ENCODE measurements at places on chromosomes 16 and 17.

DNA sequence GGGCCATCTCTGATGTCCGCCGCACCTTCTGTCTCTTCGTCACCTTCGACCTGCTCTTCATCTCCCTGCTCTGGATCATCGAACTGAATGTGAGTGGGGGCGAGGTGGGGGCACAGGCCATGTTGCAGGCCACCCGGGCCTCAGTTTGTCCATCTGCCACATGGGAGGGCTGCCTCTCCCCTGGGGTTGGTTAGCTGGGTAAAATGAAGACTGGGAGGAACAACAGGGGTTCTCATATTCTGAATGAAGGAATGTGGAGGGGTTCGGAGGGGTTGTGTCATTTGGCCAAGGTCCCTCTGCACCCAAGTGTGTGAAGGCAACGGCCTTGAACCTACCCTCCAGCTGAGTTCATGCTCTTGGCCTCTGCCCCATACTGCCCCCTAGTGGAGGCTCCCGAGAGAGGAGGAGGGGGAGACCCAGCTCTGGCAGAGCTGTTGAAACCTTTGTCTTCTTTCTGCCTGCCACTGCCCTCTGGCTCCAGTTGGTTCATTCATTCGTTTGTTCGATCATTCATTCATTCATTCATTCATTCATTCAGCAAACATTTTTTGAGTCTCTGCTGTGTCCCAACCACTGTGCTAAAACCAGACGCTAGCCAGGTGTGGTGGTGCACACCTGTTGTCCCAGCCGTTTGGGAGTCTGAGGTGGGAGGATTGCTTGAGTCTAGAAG, 11.4 kb upstream of the TCAP start:
- peak; percentile 86 for DNase-seq

GRCh38 chr16:81401035-81401950, 43.3 kb upstream of the CMIP start:
- no peak for DNase-seq

DNA sequence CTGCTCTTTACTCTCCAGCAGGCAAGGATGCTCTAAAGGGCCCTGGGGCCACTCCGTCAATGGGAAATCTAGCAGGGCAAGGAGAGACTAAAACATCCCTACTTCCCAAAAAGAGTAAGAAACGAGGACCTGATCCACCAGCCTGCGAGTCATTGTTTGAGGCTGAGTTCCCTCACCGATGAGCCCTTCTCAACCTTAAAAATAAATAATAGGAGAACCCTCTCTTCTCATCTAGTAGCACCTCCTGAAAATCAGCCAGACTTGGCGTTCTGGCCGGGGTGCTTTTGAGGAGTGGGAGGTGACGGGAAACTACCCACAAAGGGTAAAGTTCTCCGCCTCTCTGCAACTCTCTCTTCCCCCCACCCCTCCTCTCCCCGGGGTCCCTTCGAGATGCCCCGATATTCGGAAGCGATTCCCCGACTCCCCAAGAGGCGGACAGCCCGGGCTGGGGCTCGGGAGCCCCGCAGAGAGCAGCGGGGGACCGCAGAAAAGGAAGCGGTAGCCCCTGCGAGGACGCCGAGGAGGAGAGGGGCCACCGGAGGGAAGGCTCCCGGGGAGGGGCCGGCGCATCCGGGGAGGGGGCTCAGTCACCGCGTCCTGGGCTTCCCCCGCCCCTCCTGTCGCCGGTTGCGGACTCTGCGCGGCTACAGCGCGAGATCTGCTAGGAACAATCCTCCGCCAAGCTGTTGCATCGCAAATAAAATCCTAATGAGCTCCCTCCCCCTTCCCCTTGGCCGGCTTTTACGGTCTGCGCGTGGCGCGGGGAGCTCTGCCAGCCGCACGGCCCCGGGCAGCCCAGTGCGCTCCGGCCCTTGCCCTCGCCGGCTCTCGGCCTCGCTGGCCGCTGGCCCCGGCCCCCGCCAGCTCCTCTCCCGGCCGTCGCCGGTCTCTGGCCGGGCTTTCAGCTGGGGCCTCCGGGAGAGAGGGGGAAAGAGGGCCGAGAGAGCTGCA, 1.3 kb downstream of the HOXB9 start:
- no peak for DNase-seq

DNA sequence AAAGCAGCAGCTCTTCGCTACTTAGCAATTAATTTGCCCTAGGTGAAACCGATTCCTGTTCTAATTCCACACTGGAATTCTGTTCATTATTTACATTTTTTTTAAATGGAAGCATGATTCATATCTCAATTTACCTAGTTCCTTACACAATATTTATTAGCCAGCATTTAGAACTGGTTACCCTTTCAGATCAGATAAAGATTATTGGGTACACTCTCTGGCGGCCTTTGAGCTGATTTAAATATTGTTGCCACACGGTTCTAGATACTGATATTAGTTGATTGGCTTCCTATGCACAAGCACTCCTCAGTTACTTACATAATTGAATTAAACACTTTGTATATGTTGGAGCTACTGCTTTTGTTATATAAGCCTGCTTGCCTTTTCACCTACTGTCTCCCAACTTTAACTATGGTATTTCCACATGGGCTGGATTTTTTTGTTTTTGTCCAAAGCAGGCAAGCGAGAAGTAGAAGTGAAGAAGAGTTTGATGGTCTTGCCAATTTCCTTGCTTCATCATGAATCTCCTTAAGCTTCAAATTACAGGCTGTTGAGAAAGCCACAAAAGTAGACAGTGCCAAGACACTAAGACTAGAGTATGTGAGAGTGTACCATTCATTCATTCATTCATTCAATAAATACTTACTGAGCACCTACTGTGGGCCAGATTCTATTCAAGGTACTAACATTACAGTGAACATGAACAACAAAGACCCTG, 3.9 kb upstream of the ALDH3A2 start:
- DNase-seq = no peak

DNA sequence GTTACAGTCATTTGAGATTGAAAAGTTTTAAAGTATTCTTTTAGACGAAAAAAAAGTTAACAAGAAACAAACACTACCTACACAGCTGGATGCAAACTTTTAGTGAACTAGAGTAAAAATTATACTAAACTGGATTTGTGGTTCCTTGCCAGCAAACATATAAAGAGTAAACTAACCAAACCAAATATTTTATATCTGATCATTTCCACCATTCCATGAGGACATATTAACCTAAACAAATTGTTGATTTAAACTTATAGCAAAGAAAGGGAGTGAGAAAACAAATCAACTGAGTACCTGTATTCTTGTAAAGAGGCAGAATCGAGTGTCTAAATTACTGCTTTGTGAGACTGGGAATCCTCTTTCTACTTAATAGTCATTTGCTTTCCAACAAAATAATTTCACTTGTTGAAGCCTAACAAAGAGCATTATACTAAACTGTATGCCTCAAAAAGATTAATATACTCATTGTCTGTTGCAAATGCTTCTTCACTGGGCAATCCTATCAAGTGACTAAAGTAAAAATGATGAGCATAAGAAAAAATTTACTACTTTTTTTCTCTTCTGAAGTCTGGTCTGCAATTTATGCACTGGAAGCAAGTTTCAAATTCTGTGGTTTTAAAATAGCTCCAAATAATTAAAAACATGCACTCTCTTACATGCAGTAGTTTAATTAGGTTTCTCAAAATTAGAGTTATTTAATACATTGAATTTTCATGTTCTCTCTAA, 37.5 kb downstream of the AKAP10 start:
- no peak for DNase-seq

- no peak for DNase-seq
Observed at GRCh38 chr16:1890024-1890707, 18.2 kb upstream of the MEIOB start.

- no peak for DNase-seq
Observed at GRCh38 chr17:37789021-37789565, 44.2 kb upstream of the HNF1B start.

DNA sequence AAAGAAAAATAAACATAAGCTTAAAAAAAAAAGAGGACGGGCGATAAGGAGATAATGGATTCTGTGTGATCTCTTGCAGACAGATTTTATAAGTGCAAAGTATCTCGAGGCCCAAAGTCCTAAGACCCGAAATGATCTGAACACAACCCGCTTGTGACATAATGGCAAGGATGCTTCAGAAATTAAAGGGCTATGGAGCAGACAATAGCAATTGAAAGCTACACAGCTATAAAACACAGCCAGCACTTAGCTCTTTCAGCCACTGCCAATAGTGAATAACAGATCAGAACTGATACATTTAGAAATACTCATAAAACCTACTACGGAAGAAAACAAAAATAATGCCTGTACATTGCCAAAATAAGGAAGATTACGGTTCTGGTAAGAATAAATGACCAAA, 117.5 kb downstream of the ZFHX3 start:
- no peak for DNase-seq

DNA sequence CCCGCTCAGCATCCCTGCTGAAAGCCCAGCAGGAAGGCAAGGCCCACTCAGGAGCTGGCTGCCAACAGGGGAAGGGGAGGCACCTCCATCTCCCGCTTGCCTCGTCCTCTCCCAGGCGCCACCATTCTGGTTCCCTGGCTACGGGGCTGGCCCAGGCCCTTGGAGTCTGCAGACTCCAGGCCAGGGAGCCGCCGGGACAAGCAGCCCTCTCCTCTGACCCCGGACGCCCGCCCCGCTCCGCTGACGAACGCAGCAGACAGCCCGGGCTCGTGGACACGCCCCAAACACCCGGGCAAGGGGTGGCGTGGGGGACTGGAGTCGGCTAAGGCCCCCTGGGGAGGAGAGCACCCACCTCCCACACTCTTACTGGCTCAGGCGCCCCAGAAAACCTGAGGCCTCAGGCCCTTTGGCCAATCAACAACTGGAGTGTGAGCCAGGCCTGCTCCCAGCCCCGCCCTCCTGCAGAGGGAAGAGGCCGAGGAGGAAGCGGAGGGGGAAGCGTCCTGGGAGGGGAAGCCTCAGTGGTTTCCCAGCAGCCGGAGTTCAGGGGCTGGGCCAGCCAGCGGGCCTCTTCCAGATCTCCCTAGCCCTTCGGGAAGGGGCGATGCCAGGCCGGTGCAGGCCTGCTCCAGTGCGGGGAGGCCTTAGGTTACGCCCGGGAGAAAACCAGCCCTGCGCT, 4.2 kb downstream of the MNT start:
- peak; percentile 72 for DNase-seq

GRCh38 chr16:81647527-81647926, 131.6 kb upstream of the PLCG2 start:
- no peak for DNase-seq

DNA sequence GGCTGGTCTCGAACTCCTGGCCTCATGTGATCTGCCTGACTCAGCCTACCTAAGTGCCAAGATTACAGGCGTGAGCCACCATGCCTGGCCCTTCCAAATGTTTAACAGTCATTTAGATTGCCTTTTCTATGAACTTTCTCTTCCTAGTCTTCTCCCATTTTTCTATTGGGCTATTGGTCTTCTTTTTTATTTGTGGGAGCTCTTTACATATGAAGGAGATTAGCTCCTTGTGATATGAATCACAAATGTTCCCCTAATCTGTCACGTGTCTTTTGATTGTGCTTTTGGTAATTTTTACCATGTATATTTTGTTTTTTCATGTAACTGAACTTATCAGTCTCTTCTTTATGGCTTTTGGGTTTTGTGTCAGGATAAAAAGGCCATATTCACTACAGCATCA, 11.9 kb downstream of the ADCY7 start:
- no peak for DNase-seq

- DNase-seq = no peak
Observed at GRCh38 chr16:62597875-62598274, 561.6 kb upstream of the CDH8 start.

DNA sequence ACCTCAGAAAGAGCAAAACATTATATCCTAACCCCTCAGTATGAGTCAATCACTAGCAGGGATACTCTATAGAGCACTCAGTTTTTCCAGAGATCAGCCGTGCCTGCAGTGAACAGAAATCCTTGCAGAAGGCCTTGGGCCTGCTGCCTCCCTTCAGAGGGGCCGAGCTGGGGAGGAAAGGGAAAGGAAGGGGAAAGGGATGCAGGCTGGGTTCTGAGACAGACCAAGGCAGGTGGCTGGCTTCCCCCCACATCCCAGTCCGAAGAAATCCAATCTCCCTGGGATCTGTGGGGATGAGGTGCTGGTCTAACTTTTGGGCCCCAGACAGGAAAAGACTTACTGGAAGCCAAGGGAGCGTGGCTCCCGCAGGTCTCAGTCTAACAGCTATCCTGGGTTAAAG, 25.3 kb downstream of the SRL start:
- no peak for DNase-seq

DNA sequence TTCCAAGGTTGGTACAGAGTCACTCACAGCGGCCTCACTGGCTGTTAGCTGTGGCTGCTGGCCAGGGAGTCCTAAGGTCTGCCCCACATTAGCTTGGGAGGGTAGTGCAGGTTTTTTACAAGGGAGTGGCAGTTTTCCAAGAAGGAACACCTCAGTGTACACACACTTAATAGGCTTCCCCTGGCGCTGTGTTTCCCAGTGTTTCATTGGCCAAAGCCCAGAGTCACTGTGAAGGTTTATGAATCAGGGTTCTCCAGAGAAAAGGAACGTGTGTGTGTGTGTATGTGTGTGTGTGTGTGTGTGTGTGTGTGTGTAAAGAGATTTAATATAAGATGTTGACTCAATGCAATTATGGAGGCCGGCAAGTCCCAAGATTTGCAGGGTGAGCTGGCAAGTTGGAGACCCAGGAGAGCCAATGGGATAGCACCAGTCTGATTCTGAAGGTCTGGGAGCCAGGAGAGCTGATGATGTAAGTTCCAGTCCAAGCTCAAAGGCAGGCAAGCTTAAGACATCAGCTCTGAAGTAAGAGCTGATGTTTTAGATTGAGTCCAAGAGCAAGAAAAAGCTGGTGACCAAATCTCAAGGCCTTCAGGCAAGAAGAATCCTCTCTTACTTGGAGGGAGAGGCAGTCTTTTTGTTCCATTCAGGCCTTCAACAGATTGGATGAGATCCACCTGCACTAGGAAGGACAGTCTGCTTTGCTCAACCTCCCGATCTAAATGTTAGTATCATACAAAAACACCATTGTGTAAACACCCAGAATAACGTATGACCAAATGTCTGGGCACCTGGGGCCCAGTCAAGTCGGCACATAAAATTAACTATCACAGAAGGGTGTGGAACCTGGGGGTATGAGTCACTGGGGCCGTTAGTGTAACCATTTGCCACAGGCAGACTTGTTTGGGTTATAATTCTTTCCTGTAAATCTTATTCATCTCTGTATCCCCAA, 206.8 kb downstream of the PRKCA start:
- DNase-seq = no peak

GRCh38 chr17:39915559-39915958, 2.9 kb downstream of the GSDMB start:
- no peak for DNase-seq

GRCh38 chr17:33499040-33499439, 205.9 kb upstream of the ASIC2 start:
- DNase-seq = no peak

DNA sequence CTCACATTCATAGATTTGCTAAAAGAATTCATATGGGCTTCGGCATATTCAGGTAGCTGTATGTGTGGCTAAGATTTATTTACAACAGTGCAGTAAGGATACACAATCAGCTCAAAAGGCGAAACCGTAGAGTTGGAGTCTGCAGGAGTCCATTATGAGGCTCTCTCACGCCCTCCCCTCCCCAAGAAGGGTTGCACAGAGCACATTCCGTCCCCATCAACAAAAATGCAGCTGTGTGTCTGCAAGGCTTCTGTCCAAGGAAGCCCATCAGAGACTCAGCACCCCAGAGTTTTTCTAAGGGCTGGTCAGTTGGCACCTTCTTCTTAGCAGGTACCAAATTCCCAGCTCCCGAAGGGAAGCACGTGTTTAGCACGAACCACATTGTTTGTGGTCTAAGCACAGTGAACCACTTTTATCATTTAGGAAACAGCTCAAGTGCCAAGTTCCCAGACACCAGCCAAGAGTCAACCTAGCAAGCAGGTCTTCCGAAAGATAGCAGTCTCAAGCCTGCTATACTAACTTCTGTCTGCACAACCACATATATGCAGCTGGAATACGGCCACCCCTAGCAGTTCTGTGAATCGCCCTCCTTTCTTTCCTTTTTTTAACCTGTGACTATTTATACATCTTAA, 28.5 kb upstream of the MEAK7 start:
- DNase-seq = no peak
